ENCODE measurements at places on chromosomes 16 and 17.
A peak's percentile ranks its signal among the peaks of the same experiment; 100 is the strongest.

DNA sequence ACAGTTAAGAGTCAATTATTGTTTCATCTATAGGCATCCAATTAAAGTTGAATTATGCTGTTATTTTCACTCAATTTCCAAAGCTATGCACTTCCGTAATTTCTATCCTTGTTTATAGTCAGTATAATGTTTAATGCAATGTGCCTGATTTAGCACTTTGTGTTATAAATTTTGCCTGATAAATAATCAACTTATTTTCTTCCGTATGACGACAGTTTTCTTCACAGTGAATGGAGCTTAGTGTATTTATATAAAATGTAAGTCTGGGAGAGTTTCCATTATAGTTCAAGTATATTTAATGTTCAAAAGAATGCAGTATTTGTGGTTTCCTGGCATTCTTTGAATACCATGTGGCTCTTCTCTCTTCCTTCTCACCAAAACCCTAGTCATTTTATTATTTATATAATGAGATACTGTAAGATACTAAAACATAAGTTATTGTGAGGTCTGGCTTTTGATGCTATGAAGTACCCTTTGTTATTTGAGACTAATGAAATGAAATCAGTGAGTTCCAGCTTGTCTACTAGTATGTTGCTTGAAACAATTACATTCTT lies 240.6 kb downstream of the PRKCA start:
- DNase-seq: no peak

DNA sequence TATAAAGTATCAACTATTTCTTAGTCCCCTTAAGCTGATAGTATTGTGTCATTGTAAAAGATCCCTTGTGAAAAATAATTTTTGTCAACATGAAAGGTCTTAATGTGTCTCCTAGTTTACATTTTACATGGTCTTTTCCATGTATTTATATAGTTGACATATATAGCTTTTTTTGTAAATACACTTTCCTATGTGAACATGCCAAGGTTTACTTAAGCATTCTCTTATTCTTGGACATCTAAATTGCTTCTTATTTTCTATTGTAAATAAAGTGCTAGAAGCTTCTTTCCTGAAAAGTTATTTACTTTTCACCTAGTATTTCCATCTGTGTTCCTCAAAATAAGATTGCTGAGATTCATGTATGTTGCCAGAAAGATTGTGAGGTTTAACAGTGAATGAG lies 29.3 kb downstream of the TENT4B start:
- DNase-seq: no peak

DNA sequence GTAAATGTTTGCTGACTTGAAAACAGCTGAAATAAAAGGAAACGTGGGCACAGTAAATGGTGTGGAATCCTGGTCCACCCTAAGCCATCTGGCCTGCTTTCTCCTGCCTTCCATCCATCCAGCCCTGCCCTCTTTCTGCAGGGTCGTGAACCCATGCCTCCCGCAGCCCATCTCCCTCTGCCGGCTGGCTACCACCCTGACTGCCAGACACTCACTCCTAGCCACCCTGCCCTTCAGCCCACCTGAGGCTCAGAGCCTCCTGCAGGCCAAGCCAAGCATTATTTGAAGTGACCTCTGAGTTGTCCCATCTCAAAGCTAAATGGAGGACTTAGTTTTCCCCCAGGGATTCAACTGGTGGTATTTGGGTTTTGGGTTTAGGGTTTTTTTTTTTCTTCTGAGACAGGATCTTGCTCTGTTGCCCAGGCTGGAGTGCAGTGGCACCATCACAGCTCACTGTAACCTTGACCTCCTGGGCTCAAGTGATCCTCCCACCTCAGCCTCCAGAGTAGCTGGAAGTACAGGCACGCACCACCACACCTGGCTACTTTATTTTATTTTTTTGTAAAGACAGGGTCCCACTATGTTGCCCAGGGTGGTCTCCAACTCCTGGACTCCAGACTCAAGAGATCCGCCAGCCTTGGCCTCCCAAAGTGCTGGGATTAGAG lies 8.4 kb downstream of the ZDHHC1 start:
- no peak for DNase-seq

DNA sequence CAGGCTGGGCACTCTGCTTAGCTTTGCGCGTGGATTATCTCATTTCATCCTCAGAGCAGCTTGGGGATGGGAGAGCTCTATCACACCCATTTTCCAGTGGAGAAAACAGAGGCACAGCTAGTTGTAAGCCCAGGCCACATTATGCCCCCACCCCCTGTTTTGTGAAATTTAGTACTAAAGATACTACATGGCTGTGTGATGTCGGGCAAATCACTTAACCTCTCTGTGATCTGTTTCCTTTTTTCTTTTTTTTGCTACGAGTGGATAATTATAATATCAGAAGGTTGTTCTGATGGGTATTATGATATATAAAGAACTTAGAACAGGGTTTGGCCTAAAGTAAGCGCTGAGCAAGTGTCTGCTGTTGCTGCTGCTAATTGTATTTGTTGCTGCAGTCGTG lies 41.6 kb downstream of the ABAT start:
- DNase-seq: no peak

DNA sequence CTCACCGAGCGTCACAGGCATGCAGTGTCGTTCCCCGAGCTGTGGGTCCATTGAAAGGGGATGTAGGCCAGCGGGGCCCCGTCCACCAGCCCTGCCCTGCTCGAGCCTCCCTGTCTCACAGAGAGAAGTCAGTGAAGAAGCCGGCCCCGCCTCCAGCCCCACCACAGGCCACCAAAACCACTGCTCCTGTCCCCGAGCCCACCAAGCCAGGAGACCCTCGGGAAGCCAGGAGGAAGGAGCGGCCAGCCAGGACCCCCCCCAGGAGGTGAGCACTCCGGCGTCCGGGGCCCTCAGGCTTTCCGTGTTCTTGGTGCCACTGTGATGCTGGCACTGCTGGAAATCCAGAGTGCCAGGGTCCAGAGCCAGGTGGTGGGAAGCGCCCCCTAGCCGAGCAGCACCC lies 13.9 kb upstream of the IL17C start:
- no peak for DNase-seq

DNA sequence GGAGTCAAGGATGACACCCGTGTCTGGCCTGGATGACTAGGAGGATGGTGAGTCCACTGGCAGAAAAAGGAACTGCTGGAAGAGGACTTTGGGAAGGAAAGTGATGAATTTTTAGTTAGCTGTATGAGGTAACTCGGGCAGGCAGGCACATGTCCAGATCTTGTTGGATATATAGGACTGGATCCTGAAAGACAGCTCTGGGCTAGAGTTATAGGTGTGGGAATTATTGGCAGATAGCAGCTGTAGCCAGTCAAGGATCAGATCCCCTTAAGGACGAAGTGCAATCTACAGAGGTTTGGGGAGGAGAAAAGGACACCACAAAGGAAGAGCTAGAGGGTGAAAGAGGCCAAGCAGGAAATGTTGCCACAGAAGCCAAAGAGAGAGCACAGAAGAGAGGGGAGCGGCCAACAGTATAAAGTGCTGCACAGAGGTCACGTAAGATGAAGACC lies 10.1 kb downstream of the CYB5D1 start:
- peak; percentile 9 for DNase-seq

DNA sequence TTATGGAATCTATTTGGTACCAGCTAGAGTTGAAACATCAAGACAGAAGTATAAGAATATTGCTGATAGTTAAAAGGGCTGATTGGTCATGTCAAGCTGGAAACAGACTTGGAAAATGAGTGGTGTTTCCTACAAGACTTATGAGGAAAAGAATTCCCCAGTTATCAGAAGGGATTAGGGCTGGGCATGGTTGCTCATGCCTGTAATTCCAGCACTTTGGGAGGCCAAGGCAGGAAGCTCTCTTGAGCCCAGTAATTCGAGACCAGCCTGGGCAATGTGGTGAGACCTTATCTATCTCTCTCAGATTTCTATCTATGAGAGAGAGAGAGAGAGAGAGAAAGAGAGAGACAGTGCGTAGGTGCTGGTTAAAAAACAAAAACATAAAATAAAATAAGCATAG lies 139.5 kb upstream of the PMFBP1 start:
- DNase-seq: no peak

GRCh38 chr17:82952019-82952418 lies 112.2 kb upstream of the ZNF750 start:
- no peak for DNase-seq

DNA sequence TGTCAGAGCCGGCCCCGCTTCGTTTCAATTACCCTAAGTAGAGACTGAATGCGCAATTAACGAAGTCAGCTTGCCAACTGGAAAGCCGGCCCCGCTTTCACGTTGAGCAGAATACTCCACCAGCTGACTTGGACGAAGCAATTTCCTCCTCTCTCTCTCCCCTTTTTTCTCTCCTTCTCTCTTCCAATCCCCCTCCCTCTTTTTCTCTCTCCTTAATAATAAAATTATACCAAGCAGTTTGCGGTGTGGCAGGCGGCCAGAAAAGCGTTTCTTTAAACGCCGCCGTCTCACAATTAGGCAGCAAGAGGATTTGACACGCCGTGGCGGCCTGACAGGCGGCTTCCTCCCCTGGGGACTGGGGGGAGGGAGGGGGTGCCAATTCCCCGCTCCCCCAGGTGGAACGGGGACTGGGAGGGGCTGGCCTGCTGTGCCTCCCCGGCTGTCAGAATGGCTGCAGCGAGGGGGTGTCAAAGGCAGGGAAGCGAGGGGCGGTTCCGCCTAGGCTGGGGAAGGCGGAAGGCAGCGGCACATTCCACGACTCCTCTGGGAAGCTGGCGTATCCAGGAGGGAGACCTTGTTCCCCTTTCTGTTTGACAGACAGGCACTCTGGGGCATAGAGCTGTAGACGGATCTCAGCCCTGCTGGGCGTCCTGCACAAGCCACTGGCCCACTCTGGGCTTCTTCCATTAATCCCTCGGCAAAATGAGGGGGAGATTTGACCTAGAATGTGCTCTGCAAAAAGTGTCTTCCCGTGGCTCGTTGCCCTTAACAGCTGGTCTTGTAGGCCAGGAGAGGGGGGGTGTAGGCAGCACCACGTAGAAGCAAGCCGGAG lies 52.7 kb downstream of the SREBF1 start:
- no peak for DNase-seq

DNA sequence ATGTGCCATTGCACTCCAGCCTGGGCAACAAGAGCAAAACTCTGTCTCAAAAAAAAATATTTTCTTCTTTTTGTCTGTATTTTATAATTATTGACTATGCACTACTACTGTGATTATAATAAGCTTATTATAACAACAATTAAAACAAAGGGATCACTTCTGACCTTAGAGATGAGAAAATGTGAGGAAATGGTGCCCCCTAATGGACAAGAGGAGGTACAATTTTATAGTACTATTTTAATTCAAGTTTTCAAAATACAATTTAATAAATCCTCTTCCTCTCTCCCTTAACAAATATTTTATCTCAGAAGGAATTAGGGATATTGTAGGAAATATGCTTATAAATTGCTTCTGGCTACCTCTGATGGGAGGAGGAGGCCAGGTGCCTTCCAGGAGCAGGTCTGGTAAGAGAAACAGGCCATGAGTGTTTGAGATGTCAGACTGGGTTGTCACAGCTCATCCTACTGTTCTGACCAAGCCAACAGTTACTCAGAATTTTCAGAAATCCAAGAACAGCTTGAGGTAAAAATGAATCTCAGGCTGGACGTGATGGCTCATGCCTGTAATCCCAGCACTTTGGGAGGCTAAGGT lies 14.0 kb downstream of the VPS53 start:
- DNase-seq: no peak

DNA sequence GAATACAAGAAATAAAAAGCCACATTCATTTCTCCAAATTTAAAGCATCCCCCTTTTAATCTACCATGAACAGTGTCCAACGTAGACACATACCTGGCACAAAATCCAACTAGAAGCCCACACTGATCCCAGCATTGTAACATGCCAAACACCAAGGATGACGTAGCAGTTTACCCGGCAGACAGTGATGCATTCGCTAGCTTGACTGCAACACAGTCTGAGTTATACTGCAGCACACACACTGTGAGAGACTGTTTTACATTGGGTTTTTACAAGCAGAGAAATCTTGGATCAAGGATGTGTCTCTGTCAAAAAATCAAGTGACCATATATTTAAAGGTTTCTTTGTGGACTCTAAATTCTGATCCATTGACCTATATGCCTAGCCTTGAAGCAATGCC lies 74.5 kb upstream of the C17orf78 start:
- no peak for DNase-seq

DNA sequence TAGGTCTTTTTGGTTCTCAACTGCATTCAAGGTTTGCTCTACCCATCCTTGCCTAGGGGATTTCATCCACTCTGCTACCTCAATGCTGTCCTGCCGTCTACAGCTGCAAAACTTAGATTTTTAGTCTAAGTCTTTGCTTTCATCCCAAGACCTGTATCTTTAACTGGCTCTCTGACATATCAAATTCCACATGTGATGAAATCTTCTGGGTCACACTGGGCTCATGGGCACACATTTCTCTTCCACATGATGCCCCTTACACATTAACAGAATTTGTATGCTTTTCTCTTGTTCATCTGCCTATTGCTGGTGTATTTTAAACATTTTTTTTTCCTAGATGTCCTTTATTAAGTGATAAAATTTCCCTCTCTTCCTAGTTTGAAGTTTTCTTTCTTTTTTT lies 39.6 kb downstream of the MAF start:
- no peak for DNase-seq

DNA sequence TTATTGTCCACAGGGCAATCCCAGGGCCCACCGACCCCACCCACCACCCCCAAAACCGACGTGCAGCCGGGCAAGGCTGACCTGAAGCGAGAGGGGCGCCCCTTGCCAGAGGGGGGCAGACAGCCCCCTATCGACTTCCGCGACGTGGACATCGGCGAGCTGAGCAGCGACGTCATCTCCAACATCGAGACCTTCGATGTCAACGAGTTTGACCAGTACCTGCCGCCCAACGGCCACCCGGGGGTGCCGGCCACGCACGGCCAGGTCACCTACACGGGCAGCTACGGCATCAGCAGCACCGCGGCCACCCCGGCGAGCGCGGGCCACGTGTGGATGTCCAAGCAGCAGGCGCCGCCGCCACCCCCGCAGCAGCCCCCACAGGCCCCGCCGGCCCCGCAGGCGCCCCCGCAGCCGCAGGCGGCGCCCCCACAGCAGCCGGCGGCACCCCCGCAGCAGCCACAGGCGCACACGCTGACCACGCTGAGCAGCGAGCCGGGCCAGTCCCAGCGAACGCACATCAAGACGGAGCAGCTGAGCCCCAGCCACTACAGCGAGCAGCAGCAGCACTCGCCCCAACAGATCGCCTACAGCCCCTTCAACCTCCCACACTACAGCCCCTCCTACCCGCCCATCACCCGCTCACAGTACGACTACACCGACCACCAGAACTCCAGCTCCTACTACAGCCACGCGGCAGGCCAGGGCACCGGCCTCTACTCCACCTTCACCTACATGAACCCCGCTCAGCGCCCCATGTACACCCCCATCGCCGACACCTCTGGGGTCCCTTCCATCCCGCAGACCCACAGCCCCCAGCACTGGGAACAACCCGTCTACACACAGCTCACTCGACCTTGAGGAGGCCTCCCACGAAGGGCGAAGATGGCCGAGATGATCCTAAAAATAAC lies 3.0 kb downstream of the SOX9 start:
- no peak for DNase-seq

GRCh38 chr16:87874639-87875427 lies 5.5 kb upstream of the SLC7A5 start:
- DNase-seq: no peak

Data from KG1 (cell line).